ENCODE measurements at places on chromosomes 12 and 14.

- DNase-seq = no peak
Measured at GRCh38 chr12:99137124-99137855, 492.2 kb downstream of the APAF1 start.

GRCh38 chr12:111715279-111715678, 29.4 kb downstream of the ACAD10 start:
- no peak for DNase-seq

DNA sequence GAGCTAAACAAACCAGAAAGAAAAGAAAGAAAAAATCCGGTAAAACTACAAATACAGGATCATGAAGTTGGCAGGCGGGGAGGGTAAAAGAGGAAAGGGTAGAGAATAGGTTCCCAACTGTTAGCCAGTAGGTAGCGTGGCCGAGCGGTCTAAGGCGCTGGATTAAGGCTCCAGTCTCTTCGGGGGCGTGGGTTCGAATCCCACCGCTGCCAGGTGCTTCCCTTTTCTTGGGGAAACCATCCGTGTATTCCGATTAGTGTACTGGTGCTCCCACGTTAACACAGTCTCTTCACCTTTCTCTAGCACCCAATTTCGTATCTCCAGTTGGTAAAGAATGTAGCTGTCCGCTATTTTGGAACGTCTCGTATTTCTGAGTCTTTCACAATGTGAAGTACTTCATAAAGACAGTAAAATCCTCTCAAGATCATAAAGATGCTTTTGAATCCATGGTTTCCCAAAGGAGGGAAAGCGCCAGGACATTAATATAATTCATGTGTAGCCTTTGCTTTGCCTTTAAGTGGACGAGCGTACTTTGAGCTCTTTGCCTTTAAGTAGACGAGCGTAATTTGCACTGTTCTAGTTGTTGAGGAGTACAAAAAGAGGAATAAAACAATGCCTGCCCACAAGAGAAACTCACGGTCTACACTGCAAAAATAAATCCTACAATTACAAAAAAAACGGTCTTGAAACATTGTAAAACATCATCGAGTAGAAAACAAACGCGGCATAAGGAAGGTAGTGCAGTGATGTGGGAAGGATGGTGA, 19.0 kb upstream of the RNASE12 start:
- peak; percentile 58 for DNase-seq

DNA sequence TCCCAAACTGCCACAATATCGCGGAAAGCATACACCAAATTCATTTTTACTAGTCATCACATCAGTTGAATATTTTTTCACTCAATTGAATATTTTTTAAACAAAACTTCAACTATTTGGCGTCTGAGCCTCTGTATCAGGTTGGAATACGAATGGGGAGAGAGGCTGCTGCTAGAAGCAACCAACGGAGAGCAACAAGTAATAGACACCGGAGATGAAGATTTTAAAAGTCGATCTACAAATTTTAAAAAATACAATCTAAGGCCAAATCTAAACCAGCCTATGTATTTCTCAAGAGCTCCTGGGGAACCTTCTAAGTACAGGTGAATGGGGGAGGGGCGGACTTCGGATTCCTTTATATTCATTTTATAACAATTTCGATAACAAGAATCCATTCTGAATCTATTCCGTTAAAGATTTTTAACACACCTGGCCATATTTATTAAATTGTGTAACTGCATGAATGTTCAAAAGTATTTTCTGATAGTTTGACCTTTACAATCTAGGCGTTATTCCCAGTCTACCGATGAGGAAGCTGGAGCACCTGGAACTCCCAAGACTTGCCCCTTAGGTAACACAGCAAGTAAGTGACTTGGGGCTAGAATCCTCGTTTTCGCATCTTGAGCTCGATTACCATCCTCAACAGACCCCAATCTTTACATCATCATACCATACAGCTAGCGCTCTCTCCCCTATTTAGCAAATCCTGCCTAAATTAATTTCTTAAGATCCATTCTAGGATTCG, 1.2 kb downstream of the GNPNAT1 start:
- DNase-seq = no peak

GRCh38 chr12:27460471-27460978, 14.0 kb downstream of the SMCO2 start:
- DNase-seq = no peak

GRCh38 chr14:102570334-102570995, 22.0 kb upstream of the RCOR1 start:
- no peak for DNase-seq

- DNase-seq = no peak
Measured at GRCh38 chr12:7065073-7065623, 4.6 kb downstream of the C1S start.

DNA sequence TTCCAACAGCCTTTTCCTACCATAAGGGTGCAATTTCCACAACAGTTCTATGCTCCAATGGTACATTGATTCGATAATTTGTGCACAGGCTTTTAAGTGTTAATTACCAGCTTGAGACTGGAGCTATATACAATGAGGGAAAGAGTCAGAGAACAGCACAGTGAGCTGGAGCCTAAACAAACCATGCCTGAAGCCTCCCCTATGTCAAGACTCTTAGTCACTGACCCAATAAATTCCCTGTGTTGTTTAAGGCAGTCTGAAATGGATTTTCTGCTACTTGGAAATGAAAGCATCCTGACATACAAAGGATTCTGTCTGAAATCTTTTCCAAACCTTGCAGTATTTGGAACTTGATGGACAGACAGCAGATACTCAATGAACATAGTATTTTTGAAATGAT, 149.0 kb downstream of the EFCAB11 start:
- no peak for DNase-seq

GRCh38 chr14:22691171-22691570, 47.0 kb upstream of the OR6J1 start:
- DNase-seq = no peak

DNA sequence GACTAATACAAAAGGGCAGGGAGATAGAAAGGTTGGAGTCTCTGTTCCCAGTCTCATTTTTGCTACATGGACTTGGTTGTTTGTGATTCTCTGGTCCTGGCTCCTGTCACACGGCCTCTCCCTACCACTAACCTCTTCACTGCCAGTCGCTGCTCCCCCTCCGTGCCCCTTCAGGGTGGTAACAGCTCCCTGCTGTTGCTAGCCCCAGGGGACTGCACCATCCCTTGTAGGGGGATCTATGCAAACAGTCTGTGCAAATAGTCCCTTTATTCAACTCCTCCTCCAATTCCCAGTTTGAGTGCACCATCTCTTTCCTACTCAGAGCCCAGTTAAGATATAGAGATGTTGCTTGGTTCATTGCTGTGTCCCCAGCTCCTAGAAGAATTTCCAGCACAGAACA, 51.1 kb downstream of the CCDC60 start:
- DNase-seq = no peak

- no peak for DNase-seq
Measured at GRCh38 chr12:50276912-50277671, 6.2 kb downstream of the LIMA1 start.

DNA sequence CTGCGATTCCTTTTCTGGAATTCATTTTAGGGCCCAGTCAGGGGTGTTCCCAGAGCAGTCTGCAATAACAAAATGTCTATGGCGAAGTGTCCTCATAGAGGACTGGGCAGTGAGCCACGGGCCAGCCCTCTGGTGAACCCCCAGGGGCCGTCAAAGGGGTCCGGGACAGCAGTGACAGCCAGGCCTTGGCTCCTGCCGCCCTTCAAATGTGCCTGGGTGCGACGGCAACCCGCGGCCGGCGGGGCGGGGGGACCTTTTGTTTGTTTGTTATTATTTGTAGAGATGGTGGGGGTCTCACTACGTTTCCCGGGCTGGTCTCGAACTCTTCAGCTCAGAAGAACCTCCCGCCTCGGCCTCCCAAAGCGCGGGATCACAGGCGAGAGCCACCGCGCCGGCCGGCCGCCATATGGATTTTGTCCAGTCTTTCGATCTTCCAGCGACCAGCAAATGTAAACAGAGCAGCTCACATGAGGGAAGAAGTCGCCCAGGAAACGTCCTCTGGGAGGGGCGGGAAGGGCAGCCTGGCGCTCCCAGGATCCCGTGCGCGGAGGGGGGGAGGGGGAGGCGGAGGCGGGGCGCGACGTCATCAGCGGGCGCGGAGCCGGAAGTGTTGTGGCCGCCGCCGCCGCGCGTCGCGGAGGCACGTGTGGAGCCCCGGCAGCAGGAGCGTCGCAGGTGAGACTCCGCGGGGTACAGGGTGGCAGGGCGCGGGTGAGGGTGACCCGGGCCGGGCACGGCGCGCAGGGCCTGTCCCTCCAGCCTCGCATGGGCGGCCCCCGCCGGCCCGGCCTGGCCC, at the start of gene TRMT61A:
Gene TRMT61A, plus strand, starts transcription at position 610 of the 796 bp plus-strand sequence. CDS start 783 bp downstream, outside the sequence.
- DNase-seq = peak; percentile 75

- DNase-seq = no peak
Measured at GRCh38 chr12:101287357-101287756, 7.5 kb downstream of the UTP20 start.

- no peak for DNase-seq
Measured at GRCh38 chr12:54680374-54680773, 32.2 kb upstream of the DCD start.

DNA sequence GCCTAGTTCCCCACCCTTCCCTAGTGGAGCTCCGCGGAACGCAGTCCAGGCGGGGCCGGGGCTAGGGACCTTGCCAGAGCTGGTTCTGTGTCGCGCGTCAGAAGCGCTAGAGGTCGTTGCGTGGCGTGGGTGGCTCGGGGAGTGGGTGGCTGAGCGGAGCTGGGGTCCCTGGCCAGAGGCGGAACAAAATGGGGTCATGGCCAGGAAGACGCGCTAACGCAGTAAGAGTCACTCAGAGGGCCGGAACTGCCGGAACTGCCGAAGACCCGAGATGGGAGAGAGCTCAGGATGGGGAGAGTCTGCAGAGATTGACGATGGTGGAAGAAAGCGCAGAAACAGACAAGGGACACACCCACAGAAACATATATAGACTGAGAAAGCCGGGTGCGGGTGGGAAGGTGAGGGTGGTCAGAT, 4.8 kb downstream of the DGKA start:
- no peak for DNase-seq

GRCh38 chr12:119775246-119775895, 101.7 kb downstream of the CIT start:
- no peak for DNase-seq

- no peak for DNase-seq
Measured at GRCh38 chr14:85573406-85573805, 43.5 kb downstream of the FLRT2 start.

DNA sequence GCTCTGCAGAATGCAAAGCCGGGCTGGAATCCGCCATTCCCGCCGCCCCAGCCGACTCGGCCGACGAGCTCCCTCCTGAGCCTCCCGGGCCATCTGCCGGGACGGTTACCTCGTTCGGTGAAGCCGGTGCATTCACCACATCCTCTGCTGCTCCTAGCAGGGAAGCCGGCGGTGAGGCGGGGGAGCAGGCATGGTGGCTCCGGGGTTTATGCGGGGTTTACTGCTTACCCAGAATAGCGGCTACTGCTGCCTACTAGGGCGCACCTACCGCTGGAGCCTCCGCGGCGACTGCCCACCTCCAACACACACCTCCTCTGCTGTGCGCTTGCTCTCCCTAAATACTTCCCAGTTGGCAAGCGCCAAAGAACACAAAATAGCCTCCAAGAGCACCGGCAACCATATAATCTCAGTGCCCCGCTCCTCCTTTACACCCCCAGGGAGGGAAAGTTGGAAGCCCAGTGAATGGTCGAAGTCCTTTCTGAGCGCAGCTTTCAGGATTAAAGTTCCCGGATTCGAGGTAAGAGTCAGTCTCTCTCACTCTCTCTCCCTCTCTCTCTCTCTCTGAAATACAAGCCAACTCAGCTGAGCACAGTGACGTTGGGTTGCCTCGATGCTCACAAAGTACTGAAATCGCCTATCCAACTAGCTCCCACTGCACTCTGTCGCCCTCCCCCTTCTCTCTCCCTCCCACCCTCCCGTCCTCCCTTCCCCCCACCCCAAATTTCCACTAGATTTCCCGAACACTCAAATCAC, at the start of gene TBX5:
Gene TBX5, minus strand, starts transcription at position 626 of the 753 bp plus-strand sequence. CDS start 2,246 bp downstream, outside the sequence.
- no peak for DNase-seq

DNA sequence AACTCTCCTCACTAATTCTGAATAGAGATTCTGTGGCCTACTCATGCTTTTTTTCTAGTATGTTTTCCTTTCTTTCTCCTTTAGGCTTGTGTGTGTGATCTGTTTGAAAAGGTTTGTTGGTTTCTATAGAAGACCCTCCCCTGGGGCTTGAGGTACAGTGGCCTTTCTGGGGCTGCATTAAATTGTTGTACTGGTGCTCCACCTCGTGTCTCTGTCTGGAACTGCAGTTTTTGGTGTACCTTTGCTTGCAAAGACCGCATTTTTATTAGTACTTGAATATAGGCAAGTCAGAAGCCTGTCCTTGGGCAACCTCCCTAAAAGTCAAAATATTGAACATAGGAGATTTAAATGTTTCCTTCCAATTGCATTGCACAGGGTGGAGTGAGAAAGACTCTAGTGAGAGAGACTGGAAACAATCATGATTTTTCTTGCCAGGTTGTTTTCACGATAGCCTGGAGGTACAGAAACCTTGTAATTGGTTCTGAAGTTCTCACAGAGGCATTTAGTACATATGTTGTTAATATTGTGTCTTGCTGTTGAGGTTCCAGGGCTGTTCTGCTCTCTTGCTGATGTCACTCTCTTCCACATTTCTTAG, 39.0 kb downstream of the SLCO1B1 start:
- DNase-seq = no peak

DNA sequence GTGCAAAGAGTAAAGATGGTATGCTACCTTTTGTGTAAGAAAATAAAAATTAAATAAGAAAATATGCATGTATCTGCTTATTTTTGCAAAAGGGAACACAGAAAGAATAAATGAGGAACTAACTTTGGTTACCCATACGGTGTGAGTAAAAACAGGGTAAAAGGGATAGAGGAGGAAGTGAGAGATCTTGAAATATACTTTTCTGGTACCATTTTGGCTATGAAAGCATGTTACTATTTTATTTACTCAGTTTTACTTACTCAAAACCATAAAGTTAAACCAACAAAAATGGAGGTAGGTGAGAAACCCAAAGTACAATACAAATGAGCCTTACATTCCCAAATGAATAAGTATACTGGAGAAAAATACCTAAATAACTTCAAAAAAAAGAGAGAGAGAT, 122.0 kb upstream of the EGLN3 start:
- DNase-seq = no peak

DNA sequence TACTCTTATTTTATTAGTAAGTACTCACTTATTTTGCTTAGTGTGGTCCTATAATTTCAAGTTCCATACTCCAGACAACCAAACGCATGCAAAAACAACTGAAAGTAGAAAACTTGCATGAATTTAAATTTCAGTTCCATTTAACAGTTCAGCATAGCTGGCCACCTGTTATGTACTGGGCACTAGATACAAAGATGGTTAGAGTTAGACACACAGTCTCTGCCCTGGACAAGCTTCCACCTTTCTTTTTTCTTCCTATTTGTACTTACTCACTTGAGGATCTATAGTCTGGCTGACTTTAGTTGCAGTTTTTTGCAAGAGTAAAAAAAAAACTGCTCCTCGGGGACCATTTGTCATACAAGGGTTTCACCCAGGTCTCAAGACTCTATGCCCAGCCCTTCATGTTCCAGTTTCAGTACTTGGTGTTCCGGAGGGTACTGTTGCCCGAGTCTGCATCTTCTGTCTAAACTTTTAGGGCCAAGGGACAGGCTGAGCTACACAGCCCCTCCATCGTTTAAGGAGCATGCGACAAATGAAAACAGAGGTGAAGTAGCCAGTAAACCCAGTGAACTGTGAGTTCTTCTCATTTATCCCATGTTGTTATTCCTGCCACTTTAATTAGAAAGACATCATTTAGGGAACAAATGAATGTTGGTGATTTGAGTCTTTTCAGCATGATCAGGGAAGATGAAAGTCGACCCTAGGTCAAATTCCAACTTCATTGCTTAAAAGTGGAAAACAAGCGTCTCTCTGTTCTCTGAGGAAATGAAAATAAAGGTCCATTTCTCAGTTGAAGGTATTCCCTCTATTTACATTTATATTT, 22.3 kb downstream of the RPGRIP1 start:
- DNase-seq = no peak
